ENCODE measurements at places on chromosomes 2 and 18.
A peak's percentile ranks its signal among the peaks of the same experiment; 100 is the strongest.

DNA sequence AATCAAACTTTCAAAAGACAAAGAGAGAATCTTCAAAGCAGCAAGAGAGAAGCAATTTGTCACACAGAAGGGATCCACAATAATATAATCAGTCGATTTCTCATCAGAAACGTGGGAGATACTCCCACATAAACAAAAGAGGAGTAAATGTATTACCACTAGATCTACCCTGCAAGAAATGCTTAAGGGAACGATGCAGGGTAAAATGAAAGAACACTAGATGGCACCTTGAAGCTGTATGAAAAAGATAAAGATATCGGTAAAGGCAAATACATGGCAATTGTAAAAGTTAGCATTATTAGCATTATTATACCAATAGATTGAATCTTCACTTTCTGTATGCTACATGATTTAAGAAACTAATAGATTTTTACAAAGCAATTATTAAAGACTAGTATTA, 677.0 kb downstream of the SUCLG1 start:
- DNase-seq: no peak

GRCh38 chr2:12935796-12936195, 219.1 kb downstream of the TRIB2 start:
- DNase-seq: no peak

DNA sequence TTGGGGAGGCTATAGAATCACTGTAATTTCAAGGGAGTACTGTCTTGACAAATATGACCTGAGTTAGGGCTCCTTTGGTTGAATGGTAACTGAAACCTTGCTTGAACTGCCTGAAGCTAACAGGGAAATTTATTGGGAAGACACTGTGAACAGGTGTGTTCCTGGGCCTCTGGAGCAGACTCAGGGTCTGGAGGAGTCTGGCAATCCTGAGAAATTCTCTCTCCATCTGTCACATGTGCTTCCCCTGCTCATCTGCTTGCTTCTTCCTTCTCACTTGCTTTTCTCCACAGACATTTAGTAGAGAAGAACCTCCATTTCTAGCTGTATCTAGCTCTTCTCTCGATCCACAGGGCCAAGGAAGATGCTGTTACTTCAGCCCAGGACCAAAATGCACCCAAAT, 476.5 kb downstream of the LRP1B start:
- no peak for DNase-seq

DNA sequence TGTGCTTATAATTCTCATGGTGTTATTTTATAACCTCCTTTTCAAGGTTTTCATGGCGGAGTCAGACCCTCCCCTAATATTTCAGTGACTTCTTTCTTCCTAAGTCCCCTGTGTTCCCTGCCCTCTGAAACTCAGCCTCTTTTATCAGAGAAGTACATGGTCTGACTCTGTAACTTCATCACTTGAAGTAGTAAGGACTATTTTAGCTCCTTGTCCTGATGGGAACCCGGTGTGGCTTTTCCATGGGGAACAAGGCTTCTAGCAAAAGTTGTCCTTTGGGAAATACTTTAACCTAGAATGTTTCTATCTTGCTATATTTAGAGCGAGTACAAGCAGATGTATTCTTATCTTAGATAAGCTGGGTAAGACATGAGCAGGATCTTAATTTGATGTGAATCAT, 117.5 kb downstream of the TRIB2 start:
- no peak for DNase-seq

GRCh38 chr2:150126143-150126740, 361.2 kb downstream of the RND3 start:
- no peak for DNase-seq

GRCh38 chr2:196533772-196534397, 105.6 kb upstream of the CCDC150 start:
- DNase-seq: no peak

DNA sequence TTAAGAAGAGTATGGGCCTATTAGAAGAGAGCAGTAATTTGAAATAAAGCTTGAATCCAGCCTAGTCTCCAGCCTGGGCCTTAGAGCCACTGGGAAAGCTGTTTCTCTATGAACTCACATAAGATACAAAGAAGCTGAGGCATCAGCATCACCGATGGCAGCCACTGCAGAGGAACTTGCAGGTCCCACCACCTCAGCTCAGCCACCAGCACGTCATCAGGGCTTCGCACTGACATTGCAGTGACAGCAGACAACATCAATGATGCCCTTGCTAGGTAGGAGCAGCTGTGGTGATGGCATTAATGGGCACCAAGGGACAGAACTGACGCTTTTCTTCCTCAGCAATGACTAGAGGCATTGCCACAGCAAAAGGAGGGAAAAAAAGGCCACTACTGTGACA, 67.7 kb upstream of the CDC42EP3 start:
- DNase-seq: no peak

GRCh38 chr18:77060151-77060550, 72.4 kb downstream of the MBP start:
- no peak for DNase-seq

- peak; percentile 68 for DNase-seq
Measured at GRCh38 chr2:157838442-157839161, 37.5 kb downstream of the ACVR1 start.

DNA sequence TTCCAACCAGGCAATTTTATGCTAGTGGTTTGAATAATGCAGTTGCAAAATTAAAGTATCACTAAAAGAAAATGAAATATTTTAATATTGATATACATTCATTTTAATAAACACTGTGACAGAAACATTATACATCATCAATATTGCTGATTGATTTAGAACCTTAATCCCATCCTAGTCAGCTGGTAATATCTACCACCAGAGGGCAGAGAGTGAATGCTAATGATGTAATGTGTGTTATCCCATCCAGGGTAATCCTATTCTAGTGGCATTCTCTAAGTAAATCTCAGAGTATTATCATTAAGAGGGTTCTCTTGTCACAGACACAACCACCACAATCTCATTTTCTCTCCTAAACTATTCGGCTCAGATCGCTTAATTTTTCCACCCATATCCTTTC, 477.4 kb downstream of the CPS1 start:
- peak; percentile 11 for DNase-seq

DNA sequence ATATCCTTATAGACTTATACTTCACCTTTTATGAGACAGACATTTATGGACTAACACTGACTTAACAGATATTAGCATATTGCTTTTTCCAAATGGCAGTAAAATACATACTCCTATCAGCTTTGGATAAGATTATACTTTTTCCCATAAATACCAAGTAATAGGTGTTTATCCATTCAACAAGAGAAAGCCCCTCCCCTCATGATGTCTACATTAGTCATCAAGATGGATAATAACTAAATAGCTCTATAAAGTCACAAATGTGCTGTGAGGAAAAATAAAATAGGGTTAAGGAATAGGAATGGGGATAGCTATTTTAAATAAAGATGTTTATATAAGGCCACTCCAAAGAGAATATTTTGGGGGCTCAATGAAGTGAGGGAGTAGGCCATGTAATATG, 39.4 kb downstream of the CSRNP3 start:
- no peak for DNase-seq

- DNase-seq: no peak
Measured at GRCh38 chr2:41791523-41791922, 256.3 kb upstream of the PKDCC start.

DNA sequence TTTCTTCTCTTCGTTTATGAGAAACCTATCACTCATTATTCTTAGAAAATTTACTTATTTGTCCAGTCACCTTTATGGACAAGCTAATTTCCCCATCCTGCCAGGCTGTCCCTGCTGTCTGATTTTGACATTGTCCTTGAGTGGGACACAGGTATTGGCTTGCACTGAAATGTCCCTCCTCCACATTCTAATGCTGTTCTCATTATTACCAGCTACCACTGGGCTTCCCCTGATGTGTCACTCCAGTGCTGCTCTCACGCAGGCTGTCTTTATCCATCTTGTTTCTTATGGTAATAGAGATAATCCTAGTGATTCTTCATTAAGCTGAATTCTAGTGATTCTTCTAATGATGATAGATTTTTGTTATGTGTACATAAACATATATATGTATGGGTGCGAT, 48.1 kb upstream of the RBMS1 start:
- DNase-seq: no peak

DNA sequence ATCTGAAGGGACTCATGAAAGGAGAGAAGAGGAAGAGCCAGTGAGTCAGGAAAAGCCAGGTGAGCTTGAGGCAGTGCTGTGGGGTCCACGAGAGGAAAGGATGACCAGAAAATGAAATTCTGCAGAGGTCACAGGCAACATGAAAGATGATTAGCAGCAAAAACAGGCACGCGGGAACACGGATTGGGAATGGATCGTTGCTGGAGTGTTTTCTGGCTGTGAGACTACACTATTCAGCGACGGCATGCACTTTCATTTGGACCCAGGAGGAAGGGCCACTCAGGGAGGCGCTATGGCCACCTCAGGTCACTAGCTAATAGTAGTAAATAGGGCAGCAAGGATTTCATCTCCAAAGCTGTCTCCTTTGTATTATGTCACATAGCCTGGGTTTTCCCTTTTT, 44.8 kb downstream of the ZNF532 start:
- no peak for DNase-seq

DNA sequence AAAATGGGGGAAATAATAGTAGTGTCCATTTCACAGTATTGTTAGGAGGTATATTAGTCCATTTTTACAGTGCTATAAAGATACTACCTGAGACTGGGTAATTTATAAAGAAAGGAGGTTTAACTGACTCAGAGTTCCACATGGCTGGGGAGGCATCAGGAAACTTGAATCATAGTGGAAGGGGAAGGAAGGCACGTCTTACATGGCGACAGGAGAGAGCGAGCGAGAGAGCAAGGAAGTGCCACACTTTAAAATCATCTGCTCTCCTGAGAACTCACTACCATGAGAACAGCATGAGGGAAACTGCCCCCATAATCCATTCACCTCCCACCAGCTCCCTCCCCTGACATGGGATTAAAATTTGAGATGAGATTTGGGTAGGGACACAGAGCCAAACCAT, 23.4 kb downstream of the MGAT5 start:
- peak; percentile 20 for DNase-seq

DNA sequence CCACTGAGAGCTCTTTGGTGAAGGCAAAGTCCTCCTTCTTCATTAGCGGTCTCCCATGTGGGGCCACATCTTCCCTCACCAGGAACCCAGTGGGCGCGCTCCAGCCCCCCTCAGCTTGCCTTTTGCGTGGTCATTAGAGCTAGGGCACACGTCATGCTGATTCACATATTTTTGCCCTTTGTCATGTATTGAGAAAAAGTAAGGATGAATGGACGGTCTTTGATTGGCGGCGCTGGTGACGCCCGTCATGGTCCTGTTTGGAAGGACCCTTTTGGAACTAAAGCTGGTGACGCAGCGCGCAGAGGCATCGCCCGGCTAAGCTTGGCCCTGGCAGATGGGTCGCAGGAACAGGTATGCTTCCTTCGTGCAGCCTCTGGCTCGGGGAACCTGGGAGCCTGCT, 3.1 kb downstream of the SLC14A1 start:
- no peak for DNase-seq

- DNase-seq: no peak
Measured at GRCh38 chr2:64881037-64881492, 108.1 kb upstream of the SLC1A4 start.

- DNase-seq: no peak
Measured at GRCh38 chr18:35089891-35090550, 48.8 kb downstream of the MAPRE2 start.

- DNase-seq: no peak
Measured at GRCh38 chr2:177399376-177399775, 6.8 kb downstream of the AGPS start.

GRCh38 chr2:223779877-223780276, 57.5 kb downstream of the AP1S3 start:
- DNase-seq: peak; percentile 36

- DNase-seq: no peak
Measured at GRCh38 chr2:233829193-233830110, 24.9 kb downstream of the HJURP start.

- no peak for DNase-seq
Measured at GRCh38 chr2:36389577-36389976, 34.0 kb downstream of the CRIM1 start.

DNA sequence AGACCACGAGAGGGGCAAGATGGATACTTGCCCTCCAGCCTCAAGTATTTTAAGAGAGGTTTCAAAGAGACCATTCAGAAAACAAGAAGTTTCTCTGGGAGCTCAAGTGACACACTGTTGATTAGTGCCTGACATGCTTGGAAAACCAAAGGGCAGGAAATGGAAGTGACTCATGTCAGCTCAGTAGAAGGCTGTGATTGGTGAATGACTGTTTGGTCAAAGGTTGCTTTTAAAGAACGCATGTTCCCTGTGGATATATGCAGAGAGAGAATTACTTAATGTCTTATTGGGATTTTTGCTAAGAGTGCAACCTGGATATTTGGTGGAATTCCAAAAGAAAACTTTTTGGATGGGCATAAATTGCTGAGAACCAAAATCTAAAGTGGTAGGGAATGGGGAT, 549.9 kb downstream of the XIRP2 start:
- peak; percentile 69 for DNase-seq

GRCh38 chr2:200708943-200709342, 102.8 kb upstream of the BZW1 start:
- DNase-seq: no peak

DNA sequence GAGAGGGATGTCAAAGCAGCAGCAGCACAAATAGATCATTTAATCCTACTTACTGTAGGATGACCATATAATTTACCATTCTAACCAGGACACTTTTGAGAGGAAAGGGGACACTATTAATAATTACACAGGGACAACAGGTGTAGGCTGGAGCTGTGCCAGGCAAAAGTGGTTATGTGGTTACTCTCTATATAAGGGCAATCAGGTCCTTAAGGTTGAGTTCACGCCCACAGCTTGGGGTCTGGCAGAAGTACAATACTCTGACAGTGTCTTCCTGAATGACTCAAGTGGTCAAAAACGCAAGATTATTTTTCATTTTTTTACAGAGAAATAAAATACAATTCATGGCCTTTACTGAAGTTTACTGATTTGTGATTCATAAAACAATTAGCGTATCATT, 2.8 kb downstream of the PREPL start:
- peak; percentile 64 for DNase-seq

- DNase-seq: no peak
Measured at GRCh38 chr2:222796413-222797103, 64.3 kb upstream of the ACSL3 start.

DNA sequence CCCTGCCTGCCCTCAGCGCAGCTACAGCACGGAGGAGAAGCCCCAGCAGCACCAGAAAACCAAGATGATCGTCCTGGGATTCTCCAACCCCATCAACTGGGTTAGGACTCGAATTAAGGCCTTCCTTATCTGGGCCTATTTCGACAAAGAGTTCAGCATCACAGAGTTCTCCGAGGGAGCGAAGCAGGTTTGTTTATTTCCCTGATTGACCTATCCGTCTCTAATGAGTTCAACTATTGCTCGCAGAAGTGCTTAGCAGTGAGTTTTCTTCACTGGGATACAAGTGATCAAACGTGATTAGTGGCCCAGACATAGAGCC, 639 bp downstream of the MAIP1 start:
- DNase-seq: no peak

GRCh38 chr2:26712486-26713465, 20.3 kb downstream of the KCNK3 start:
- no peak for DNase-seq

GRCh38 chr18:22001912-22002487, 167.4 kb upstream of the GATA6 start:
- no peak for DNase-seq

GRCh38 chr2:62074233-62074632, 121.7 kb upstream of the B3GNT2 start:
- DNase-seq: no peak

GRCh38 chr2:157291018-157291417, 33.5 kb downstream of the GALNT5 start:
- DNase-seq: no peak
